ENCODE measurements at places on chromosomes 11 and 22. TPM values are rescaled to one million over a fixed set of nuclear protein-coding genes. Genes with fewer than 3 reads are reported as not detected.

Gene ZNF215
- 9.1 TPM for total RNA-seq

Gene MS4A12
- not detected for total RNA-seq

Gene CHEK1
- total RNA-seq: 13.2 TPM

Gene TRIM6
- total RNA-seq: 1.5 TPM

Gene OR10A2
- not detected for total RNA-seq

Gene C11orf97
- total RNA-seq: not detected

Gene ELMOD1
- not detected for total RNA-seq

Gene OR56A1
- total RNA-seq: not detected

Gene MS4A6E
- total RNA-seq: not detected

Gene HTR3A
- 0.80 TPM for total RNA-seq

DNA sequence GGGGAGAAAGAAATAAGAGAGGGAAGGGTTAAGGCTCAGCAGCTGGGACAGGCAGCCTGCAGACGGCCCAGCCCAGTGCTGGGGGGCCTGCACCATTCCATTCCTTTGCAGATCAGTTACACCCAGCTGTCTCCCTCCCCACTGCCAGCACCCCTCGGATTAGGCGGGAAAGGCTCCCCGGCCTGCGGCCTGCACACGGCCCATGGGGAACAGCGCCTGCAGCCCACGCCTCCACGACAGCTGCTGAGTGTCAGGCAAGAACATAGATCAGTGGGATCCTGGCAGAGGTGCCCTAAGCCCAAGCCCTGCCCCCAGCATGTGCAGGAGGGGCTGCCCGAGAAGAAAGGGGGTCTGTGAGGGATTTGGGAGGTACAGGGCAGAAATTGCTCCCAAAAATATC lies 65.8 kb upstream of the MYOD1 start:
- DNase-seq: no peak

- DNase-seq: no peak
These were observed 38.2 kb downstream of the TXN2 start for GRCh38 chr22:36443198-36443770.

DNA sequence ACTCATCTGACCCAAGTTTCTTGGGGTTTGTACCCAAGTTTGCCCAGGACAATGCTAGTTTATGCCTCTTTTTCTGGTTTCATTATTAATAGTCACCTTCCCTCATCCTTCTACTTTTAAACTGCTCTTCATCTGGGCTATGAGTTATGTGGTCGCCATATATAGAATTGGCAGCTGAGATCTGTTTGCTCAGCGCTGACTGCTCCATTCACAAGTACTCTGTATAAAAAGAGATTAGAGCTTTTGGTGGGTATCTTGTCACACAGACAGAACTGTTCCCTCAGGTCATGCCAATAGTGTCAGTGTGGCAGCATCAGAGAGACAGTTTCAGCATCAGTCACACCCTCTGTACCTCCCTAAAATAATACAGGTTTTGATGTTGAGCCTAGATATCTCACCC lies 326.0 kb downstream of the RAB38 start:
- no peak for DNase-seq

DNA sequence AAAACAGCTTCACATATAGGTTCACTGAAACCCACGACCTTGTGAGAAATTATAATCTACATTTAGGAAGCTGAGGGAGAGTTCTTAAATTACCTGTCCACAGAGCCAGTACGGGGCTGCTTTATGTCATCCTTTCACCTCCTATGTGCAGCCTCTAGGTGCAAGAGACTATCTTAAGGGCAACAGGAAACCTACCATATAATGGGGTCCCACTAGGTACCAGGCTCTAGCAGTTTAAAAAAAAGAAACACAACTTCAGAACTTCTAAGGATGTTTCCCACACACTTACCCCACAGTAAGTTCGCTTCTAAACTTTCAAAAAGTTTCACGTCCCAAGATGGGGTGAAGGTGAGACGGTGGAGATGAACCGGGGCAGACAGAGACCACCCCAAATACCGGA lies 573 bp downstream of the STK33 start:
- DNase-seq: no peak

GRCh38 chr11:92595052-92595451 lies 370.4 kb downstream of the FAT3 start:
- no peak for DNase-seq

DNA sequence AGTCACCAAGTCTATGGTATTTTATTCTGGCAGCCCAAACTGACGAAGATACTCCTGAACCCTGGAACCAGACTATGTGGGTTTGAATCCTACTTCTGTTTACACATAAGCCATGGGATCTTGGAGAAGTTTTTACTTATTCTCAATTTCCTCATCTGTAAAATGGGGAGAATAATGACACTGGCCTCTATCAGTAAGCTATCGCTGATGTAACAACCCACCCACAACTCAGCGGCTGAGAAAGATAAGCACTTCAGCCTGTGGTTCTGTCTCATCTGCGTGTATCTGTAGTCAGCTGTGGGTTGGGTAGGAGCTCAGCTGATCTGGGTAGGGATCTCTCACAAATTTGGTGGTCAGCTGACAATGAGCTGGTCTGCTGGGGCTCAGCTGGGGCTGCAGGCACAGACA lies 68.0 kb upstream of the ALX4 start:
- no peak for DNase-seq

GRCh38 chr11:45646275-45646927 lies 19.0 kb downstream of the CHST1 start:
- DNase-seq: no peak

DNA sequence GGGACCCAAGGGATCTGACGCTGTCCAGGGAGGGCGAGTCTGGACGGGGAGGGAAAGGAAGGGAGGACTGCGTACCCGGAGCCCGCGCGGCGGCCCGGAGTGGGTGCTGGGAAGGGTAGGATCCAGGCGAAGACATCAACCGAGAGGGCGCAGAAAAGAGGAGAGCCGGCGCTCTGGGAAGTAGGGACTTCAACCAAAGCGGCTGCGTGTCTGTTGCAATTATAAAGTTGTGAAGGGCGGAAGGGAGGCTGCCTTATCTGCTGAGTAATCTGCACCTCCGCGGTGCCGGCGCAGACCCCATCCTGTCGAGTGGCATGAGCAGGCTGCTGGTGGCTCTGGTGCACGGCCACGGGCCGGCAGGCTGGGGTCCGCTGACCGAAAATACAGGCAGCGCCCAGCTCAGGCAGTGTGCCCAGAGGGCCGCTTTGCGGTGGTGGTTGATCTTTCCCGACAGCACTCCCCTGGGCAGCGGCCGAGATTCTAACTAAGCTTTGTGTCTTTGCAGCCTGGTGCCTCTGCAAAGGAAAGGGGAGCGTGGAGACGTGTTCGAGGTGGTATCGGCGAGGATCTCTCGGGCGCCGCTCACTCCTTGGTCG lies 978 bp downstream of the C11orf87 start:
- DNase-seq: no peak

DNA sequence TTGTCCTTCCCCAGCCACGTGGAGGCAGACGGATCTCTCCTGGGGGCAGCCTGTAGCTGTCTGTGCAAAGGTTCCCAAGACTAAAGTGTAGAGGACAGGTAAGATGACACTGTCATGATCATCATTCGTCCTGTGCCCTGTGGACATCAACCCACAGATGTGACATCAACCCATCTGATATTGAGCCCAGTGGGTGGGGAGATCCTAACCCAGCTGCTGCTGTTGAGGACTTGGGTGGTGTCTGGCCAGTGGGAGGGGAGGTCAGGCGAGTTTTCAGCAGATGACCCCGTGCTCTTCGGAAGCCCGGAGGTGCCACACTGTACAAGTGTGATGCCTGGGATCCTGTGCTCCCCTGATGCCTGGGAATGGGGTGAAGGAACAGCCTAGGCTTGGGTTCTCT lies 1.2 kb upstream of the GAL start:
- peak; percentile 15 for DNase-seq

- DNase-seq: no peak
These were observed 26.1 kb downstream of the GDPD5 start for GRCh38 chr11:75499423-75500190.

DNA sequence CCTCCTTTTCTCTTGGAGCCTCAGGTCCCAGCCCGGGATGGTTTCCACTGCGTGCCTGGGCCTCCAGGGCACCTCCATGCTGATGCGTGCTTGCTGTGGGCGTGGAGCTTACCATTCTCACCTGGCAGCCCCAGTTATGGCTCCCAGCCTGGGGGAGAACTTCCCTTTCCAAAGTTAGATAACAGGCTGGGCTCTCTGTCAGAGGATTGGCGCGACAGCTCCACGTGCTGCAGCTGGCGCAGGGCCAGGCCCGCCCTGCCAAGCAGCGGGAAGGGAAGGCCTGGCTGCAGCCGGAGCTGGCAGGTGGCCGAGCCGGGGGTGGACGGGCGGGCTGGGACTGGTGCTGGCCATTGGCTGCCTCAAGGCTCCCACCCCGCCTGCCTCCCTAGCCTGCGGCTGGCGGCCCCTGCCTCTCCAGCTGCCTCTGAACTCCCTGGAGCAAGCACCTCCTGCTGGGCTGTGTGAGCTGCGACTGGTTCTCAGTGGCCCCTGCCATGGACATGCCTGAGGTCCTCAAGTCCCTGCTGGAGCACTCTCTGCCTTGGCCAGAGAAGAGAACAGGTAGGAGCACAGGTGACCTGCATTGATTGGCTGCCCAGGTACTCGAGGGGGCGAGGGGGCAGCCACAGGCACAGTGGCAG lies 14.6 kb upstream of the TEF start:
- peak; percentile 91 for DNase-seq

DNA sequence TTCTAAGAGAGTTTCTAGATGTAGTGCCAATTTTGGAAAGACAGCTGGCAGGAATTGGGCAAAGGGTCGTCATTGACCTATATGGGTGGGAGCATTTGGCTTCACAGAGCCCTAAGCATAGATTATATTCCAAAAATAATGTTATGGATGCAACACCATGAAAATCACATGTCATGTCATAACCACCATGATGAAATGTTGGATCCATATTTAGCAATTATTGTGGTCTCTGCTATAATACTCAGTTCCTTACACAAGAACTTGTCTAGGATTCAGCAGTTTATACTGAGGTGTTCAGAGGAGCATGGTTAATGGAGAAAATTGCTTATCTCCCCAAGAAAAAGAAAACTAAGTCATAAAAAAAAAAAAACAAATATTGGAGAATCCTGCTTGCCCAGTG lies 31.6 kb downstream of the NTM start:
- DNase-seq: no peak

- no peak for DNase-seq
These were observed 56.3 kb downstream of the KREMEN1 start for GRCh38 chr22:29128891-29129807.

DNA sequence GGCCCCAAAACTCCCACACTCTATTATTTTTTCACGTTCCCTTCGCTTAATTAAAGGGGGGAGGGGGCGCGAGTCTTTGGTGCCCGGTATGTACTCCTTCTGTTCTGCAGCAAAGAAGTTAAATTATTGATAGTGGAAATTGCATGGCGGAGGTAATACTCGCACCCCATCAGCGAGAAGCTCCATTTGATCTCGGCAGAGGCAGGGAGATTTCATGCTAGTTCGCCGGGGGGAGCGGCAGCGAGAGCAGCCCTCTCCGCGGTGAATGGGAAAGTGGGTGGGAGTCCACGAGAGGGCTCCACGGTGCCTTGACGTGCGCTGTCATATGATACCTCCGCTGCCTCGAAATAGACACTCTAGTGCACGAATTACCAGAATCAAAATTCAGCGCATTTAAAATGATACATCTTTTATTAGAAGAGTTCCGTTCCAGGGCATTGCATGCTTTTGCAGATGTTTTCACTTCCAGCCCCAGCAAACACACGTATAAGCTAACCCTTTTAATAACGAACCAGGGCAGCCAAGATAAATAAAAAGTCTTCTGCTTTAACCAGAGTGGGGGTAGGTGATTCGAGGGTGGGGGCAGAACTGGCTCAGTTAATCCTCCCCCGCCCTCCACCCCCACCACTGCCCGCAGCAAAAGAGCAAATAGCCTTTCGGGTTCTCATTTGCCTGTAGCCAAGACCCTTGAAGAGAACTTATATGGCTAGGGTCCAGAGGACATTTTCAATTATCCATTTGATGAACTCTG lies 1.3 kb upstream of the BDNF start:
- no peak for DNase-seq

- DNase-seq: no peak
These were observed 87.4 kb downstream of the IGLL5 start for GRCh38 chr22:22974795-22975580.

DNA sequence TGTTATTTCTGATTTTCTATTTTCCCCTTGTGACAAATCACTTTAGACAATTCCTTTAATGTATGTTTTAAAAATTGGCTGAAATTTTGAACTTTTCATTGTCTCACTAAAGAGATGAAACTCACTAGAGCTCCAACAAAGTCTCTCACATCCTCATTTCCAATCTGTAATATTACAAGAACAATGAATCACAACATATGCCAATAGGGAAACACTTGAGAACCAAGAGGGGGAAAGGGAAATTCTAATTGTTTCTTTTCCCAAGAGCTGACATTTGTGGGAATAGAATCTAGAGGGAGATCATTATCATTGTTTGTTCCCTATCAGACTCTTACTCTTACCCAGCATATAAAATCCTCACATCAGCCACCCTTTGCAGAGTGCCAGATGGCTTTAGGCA lies 28.2 kb downstream of the OR10D3 start:
- no peak for DNase-seq

- no peak for DNase-seq
These were observed 150.3 kb downstream of the NECTIN1 start for GRCh38 chr11:119578521-119579191.

- DNase-seq: no peak
These were observed 17.0 kb downstream of the FADD start for GRCh38 chr11:70220136-70220535.

GRCh38 chr22:44664149-44664548 lies 37.9 kb upstream of the PRR5 start:
- DNase-seq: peak; percentile 74

DNA sequence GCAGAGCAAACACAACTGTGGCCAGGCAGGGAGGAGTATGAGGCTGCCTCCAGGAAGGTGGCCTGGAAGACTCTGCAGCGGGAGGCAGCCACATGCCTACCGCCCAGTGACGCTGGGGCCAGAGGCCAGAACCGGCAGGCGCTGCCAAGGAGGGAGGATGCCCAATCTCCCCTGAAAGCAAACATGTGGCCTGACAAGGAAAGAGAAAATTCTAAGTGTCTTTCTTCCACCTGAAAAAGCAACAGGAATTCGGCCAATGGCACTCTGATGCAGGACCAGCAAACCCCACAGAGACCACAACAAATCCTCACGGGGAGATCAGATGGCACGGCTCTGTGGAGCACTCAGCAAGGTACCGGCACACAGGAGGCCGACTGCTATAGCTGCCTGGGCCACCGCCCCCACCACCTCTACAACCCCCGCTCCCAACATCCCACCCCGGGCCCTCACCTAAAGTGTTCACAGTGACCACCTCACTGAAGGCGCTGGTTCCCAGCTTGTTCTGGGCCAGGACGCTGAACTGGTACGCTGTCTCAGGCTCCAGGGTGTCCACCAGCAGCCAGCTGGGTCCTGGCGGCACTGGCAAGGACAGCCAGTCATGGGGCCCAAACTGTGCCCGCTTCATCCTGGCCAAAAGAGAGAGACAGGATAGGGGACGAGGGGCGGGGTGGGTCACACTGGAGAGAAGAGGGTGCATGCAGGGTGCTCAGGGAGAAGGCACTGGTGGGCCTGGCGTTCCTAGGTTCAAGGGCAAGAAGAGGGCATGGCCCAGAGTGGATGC lies 30.1 kb downstream of the IGSF9B start:
- no peak for DNase-seq
